ENCODE measurements at places on chromosomes 2 and 18. TPM values are rescaled to one million over a fixed set of nuclear protein-coding genes. Genes with fewer than 3 reads are reported as not detected.
A peak's percentile ranks its signal among the peaks of the same experiment; 100 is the strongest.

The SPATA3 gene
- polyA plus RNA-seq: not detected

The CNTNAP5 gene
- polyA plus RNA-seq: 0.04 TPM

DNA sequence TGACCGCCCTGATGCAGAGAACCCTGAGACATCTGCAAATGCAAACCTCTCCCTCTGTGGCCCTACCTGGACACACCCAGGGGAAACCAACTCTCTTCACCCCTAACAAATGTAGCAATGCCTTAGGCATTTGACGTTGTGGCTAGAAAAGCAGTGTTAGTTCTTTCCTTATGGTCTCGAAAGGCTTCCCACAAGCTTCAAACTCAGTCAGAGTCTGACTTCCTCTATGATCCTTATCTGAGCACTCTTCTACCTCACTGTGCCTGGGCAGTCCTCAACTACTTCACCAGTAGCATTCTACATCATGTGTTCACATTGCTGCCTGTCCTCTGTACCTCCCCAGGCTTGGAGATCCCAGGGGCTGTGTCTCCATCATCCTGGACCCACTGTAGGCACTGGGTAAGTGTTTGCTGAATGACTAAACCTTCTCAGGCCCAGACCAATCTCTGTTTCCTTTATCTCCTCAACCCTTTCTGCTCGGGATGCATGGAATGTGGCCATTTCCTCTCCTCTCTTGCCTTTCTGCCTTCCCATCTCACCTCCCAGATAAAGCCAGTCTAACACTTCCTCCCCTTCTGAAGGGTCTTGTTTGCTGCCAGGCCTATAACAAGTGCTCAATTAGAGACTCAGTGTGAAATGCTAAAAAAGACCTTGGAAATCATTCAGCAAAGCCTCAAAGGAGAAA lies 91.7 kb upstream of the ACAA2 start:
- no peak for DNase-seq

DNA sequence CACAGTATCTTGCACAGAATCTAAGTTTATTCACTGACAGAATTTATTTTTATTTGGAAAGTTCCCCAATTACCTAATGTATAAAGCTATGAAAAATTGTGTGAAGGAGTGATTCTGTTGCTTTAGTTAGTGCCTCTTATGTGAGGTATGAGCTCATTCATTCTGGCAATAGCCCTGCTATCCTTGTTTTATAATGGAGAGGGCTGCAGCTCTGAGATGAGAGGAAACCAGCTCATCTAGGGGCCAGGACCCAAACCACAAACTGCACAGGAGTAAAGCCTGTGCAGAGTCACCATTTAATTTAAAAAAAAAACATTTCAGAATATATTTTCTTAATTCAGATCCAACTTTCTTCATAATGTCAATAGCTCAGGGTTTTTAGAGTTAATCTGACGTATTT lies 383.0 kb downstream of the TMEM182 start:
- no peak for DNase-seq

GRCh38 chr18:25187521-25188192 lies 164.3 kb downstream of the ZNF521 start:
- no peak for DNase-seq

DNA sequence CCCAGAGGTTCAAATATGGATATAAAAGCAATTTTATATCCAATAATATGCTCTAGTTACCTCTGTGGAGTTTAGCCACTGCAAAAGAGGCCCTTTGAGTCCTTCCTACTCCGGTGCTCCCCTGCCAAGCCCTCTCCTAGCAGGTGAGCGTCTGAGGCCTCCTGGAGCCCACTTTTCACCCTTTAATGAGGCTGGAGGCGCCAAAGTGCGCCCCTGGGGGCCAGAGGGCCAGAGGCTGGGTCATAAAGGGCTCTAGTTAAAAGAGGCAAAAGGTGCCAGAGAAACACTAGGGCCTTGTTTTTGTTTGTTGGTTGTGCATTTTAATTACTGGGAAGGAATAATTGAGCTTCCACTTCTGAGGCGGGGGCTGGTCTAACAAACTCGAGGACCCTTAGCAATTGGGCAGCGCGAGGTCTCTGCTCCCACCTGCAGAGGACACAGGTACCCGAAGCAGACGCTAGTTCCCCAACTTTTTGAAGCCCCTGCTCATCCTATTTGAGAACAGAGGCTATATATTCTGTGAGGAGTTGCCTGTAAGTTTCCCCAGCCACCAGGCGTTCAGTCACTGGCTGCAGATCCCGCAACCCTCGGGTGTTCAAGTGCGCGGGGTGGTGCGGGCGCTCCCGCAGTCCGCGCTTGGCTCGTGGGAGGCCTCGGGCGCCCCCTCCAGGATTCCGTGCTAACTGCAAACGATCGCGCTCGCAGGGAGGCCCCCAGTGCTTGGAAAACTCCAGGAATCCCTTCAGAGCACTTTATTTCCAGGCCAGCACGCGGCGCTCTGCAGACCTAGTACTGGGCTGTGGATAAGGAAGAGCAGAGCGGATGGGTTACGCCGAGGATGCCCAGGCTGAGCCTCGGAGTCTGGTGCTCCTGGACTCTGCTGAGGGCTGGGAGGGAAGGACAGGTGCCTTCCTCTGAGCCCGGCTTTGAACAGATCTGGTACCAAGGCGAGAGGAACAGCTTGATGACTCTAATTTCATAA lies 14.1 kb downstream of the MSGN1 start:
- DNase-seq: peak; percentile 69

GRCh38 chr18:70132999-70133398 lies 72.5 kb downstream of the RTTN start:
- DNase-seq: no peak

- DNase-seq: no peak
Measured at GRCh38 chr2:216601632-216602409, 31.4 kb upstream of the IGFBP2 start.

DNA sequence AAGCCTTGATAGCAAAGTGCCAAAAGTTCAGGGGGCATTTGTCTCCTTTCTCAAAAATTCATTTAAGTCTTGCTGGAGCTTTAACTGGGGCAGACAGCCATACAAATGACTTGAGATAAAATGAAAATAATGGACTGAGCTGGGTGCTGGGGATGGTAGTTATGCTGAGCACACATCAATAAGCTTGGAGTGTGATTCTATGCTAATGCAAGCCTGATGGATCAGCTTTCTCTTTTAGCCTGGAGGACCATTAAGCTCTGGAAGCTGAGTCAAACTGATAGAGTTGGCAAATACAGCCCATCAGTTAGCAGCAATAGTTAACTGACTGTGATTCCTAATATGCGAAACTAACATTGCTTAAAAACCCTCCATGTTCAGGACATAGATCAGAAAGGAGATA lies 98.0 kb downstream of the CAMKMT start:
- no peak for DNase-seq

GRCh38 chr2:156657809-156658208 lies 221.6 kb downstream of the GPD2 start:
- no peak for DNase-seq

GRCh38 chr2:118611691-118612090 lies 235.8 kb downstream of the EN1 start:
- DNase-seq: no peak

DNA sequence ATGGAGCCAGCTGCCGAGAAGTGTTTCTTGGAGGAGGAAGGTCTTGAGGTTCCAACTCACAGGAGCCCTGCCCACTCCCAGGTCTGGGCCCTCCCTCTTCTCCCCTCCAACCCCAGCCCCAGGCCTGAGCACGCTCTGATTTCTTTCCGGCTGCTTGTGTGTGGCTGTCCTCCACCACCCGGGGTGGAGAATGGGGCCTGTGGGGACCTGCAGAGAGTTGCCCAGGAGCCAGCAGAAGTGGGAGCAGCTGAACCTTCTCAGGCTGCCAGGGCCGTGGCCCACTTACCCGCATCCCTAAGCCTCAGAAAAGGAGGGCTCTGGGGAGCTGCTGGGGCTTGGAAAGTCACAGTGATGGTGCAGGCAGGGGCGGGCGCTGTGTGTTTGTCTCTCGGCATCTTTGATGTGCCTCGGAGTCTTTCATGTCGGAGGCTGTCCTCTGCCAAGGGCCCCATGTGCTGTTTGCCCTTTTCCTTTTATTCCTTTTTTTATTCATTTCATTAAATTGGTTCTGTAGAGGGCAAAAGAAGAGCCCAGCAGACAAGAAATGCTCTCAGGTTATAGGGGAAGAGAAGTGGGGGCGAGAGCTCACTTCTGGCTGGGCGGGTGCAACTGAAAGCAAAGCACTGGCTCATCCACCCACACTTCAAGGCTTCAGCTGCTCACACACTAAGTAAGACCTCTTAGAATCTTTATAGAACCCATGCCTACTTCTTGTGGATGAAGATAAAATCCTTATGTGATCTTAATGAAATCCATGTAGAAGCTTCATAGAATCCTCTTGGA lies 52.5 kb downstream of the SDC1 start:
- DNase-seq: no peak

DNA sequence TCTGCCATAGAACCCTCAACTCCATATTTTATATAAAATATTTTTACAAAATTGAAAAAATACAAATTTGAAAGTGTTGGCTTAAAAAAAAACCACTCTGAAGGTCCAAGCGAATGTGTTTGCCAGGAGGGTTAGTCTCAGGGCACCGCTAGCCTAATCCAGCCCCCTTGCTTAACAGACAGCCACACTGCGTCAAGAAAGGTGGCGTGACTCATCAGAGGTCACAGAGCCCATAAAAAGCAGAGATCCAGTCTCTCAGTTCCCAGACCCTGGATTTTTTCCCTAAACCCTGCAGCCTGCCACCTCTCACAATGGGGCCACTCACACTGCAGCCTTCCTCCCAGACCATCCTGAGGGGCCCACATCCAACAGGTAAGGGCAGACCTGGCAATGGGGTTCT lies 3.9 kb upstream of the TNS1 start:
- no peak for DNase-seq

All from right renal pelvis (tissue), 4 donors.